ENCODE measurements at places on chromosomes 6 and 20.

GRCh38 chr20:52303281-52303950 lies 111.8 kb upstream of the ZFP64 start:
- no peak for DNase-seq

DNA sequence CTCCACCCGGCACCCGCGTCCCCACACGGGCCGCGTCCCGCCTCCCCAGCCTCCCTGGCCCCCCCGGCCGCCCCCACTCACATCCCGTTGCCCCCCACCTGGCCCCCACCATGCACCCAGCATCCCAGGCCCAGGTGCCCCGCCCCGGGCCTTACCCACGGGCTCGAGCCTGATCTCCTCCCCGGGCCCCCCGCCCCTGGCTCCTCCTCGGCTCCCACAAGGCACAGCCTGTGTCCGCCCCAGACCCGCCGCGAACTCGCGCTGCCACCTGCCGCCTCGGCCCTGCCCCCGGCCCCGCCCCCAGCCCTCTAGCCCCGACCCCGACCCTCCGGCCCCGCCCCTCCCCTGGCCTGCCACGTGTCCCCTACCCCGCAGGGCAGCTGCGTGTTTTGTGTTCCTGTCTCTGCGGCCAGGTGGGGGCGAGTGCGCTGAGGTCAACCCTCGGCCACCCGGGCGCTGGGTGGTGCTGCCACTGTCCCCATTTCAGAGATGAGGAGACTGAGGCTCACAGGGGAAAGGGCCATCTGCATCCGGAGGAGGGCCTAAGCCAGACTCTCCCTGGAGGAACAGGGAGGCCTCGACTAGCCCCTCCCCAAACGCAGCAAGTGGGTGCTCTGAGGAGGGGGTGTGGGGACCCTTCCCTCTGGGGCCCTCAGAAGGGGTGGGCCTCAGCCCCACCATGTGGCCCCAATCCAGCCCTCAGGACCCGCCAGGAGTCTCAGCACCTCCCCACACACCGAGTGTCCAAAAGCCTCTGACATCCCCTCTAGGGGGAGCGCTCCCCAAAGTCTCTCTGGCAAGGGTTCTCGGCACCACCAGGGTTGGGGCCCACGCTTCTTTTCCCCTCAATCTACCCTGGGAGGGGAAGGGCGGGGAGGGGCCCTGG lies 99.8 kb downstream of the TAF4 start:
- DNase-seq = no peak

DNA sequence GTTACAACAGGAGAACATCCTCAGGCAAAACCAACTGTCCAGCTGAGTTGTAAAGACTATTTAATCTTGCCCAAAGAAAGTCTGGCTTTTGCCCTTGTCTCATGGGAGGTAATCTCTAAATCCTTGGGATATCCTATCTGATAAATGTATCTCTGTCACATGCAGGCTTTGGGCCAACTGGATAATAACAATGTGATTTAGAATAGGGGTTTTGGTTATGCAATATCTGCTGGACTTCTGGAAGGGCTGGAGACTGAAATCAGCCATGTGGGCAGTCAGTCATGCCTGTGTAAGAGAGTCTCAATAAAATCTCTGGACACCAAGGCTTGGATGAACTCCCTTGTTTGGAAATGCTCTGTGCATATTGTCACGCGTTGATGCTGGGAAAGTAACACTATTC lies 56.3 kb upstream of the PRL start:
- no peak for DNase-seq

DNA sequence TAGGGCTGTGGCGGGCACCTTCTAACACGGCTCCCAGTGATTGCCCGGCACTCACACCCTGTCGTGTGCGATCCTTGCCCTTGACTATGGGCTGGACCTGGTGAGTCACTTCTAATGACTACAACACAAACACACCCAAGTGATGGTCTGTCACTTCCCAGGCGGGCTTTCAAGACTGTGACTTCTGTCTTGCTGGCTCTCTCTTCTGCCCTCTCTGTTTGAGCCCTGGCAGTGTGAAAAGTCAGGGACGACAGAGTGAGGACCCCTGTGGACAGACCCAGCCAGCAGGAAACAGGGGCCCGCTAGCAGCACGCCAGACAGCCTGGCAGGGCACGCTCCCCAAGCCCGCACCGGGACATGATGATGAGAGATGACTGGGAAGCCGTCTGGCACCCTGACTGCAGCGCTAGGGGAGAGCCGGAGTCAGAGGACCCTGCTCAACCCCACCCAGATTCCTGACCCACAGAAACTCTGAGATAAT lies 43.0 kb downstream of the KIF16B start:
- DNase-seq = no peak

DNA sequence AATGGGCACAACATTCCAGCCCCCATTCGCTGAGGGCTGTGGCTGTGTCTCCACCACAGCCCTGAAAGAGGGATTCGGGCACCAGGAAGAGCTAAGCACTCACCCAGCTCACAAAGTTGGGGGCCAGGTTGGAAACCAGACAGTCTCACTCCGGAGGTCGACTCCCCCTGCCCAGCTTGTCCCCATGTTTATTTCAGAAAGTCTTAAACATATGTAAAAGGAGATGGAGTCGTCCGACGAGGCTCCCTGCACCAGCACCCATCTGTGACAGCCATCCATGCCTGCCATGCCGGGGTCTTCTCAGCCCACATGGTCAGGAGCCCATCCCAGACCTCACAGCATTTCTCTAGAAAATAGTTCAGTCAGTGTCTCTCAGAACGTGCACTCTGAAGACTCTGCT lies 63.6 kb upstream of the STX16 start:
- no peak for DNase-seq

GRCh38 chr20:31674895-31675827 lies 37.4 kb downstream of the COX4I2 start:
- peak; percentile 37 for DNase-seq

DNA sequence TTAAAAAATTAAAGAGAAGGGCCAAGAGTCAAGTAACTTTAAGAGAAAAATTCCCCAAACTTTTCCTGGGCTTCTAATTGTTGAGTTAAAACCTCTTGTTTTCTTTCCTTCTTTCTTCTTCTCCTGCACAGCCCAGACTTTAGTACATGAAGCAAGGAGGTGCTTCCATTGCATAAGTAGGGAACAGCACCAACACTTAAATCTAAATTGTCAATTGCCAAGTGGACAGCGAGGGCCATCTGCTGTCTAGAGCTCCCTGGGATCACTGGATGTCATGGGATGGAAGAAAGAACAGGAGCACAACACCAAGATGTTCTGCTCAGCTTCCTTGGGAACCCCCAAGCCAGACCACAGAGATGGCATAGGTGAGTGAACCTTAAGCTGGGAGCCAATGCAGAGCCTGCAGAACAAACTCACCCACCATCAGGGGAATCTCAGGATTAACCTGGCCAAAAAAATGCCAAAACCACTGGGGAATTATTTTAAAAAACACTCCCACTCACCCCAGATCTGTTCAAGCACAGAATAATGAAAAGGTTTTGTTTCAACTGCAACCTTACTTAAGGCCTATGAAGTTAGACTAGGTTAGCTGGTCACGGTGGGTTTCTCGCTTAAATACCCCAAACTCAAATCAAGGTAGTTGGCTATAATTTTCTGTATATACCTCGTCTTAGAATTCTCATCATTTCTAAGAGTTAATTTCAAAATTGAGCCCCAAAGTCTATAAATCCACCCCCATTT lies 67.8 kb downstream of the TNFRSF21 start:
- DNase-seq = no peak

DNA sequence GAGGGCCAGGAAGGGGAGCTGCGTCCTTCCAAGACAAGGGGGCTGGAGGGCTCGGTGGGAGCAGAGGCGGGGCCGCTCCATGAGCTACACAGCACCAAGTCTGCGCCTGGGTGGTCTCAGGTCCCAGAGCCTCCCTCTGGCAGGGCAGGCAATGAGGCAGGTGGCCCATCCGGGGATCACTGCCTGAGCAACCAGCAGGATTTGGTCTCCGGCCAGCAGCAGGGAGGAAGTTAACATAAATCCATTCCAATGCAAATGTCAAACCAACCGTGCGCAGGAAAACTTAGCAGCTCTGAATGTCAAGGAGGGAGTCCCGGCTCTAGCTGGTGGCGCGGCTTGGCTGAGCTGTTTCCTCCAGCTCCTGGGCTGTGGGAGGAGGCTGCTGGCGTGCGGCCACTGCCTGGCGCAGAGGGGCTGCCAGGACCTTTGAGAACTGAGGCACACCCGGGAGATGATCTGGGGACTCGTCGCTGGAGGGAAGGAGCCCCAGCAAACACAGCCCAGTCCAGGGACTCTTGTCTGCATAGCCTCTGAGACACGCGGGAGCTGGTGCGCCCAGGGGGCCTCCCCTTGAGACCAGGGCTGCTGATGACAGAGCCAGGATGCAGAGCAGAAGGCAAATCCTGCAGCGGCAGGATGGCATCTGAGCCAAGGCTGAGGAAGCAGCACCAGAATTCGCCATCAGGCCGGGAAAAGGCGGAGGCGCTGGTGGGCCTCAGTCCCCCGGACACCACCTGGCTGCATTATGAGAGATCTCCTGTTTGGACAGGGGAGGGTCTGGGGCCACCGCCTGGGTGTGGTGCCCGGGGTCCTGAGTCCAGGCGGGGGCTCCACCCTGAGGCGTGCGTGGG lies 33.1 kb upstream of the CHRNA4 start:
- no peak for DNase-seq

- peak; percentile 83 for DNase-seq
Measured at GRCh38 chr20:35447082-35447789, 8.2 kb upstream of the CEP250 start.

DNA sequence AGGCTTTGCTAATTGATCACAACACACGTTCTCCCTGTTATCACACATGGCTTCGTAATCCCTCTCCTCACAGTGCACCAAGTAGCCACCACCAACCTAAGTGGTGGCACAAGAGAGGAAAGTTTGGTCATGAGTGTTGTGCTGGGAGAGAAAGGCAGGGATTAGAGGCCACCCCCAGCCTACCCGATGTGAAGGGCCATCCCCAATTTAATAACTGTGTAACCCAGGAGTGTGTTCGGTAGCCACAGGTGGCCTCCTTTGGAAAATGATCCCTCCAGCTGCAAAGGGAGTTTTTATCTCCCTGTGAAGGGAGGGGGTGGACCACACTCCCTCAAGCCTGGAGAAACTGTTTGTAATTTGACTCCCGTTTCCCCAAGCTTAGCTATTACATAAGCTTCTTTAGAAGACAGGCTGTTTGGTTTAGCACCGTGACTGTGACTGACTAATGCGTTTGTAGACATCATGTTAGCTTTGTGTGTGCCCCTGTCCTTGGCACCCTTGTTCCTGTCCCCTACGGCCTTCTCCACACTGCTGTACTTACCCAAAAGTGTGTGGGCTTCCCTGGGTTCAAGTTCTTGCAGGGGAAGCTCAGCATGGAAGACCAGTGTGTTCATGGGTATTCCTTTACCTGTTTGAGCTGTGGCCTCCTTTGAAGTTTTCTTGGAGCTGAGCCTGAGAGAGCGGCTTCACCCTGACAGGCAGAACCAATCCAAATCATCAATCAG lies 20.6 kb downstream of the PPP1R16B start:
- no peak for DNase-seq

- no peak for DNase-seq
Measured at GRCh38 chr6:16712931-16713484, 48.3 kb downstream of the ATXN1 start.

GRCh38 chr6:35054106-35054742 lies 86.9 kb downstream of the TCP11 start:
- no peak for DNase-seq

DNA sequence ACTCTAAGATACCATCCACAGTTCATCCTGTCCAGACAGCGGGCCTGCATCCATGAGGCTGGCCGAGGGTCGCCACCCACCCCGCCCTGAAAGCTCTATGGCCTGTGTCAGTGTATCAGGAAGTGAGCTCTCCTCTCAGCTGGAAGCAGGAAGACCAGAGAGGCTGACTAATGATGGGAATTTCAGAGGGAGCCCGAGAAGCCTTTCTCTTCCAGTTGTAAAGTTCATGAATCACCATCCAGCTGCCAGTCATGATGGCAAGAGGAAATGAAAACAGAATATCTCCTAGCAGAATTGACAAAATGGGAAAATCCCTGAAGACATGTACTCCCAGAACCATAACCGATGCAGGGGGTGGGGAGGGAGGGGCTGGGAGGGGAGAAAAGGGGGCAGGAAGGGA lies 109.6 kb upstream of the RPS6KA2 start:
- no peak for DNase-seq

DNA sequence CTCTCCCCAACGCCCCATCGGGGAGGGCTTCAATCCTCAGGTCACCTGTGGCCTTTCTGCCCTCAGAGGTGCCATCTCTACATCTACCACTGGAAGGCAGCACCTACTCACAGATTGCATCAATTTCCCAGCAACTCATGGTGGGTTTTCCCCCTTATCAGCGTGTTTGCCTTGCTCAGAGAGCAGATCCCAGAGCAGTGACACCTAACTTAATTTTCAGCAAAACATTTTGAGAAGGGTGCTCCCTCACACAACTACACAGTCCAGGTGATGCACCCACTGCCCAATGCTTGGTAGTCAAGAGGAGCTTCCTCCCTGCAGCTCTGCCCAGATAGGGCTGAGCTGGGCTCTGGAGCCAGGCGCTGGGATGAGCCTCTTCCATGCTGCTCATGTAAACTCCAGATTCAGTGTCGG lies 48.2 kb downstream of the PLG start:
- no peak for DNase-seq

- no peak for DNase-seq
Measured at GRCh38 chr6:153590411-153590810, 448.6 kb upstream of the OPRM1 start.

DNA sequence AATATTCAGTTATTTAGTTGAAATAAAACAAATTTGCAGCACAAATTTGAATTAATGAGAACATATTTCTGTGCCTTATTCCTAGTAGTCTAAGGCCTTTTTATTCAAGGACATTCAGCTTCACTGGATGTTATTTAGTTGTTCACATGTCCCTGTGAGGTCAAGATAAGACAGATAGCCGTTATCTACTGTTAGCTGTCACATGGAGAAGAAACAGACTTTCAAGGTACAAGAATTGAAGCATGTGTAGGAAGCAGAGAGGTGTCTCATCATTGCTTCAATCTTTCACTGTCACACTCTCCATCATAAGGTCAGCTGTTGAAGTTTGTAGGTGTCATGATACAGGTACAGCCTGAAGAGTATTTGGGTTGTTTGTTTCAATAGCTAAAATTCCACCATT lies 112.9 kb upstream of the JAG1 start:
- no peak for DNase-seq

GRCh38 chr6:8494730-8495129 lies 59.4 kb upstream of the SLC35B3 start:
- no peak for DNase-seq

GRCh38 chr6:139129284-139129683 lies 5.6 kb upstream of the HECA start:
- no peak for DNase-seq

- no peak for DNase-seq
Measured at GRCh38 chr6:36683145-36683655, 4.7 kb downstream of the CDKN1A start.

- DNase-seq = no peak
Measured at GRCh38 chr6:108597572-108598304, 37.0 kb downstream of the FOXO3 start.

- no peak for DNase-seq
Measured at GRCh38 chr20:58271606-58272351, 37.7 kb upstream of the RAB22A start.

- no peak for DNase-seq
Measured at GRCh38 chr20:34871320-34871926, 1.2 kb downstream of the GGT7 start.

- no peak for DNase-seq
Measured at GRCh38 chr20:9903048-9903655, 64.3 kb upstream of the PAK5 start.

GRCh38 chr20:32559753-32560380 lies 25.3 kb downstream of the NOL4L start:
- no peak for DNase-seq

GRCh38 chr6:16733085-16733484 lies 28.2 kb downstream of the ATXN1 start:
- no peak for DNase-seq

- DNase-seq = no peak
Measured at GRCh38 chr20:46060975-46061374, 28.8 kb downstream of the NCOA5 start.

GRCh38 chr20:62025394-62025793 lies 40.3 kb downstream of the TAF4 start:
- DNase-seq = no peak

All from activated CD4-positive, CD25-positive, alpha-beta regulatory T cell treated with anti-CD3 and anti-CD28 coated beads, Interleukin-2, amount 50 U/mL, for 16 hours (primary cell).